ENCODE measurements at places on chromosomes 7 and 10. TPM values are rescaled to one million over a fixed set of nuclear protein-coding genes. Genes with fewer than 3 reads are reported as not detected.

DNA sequence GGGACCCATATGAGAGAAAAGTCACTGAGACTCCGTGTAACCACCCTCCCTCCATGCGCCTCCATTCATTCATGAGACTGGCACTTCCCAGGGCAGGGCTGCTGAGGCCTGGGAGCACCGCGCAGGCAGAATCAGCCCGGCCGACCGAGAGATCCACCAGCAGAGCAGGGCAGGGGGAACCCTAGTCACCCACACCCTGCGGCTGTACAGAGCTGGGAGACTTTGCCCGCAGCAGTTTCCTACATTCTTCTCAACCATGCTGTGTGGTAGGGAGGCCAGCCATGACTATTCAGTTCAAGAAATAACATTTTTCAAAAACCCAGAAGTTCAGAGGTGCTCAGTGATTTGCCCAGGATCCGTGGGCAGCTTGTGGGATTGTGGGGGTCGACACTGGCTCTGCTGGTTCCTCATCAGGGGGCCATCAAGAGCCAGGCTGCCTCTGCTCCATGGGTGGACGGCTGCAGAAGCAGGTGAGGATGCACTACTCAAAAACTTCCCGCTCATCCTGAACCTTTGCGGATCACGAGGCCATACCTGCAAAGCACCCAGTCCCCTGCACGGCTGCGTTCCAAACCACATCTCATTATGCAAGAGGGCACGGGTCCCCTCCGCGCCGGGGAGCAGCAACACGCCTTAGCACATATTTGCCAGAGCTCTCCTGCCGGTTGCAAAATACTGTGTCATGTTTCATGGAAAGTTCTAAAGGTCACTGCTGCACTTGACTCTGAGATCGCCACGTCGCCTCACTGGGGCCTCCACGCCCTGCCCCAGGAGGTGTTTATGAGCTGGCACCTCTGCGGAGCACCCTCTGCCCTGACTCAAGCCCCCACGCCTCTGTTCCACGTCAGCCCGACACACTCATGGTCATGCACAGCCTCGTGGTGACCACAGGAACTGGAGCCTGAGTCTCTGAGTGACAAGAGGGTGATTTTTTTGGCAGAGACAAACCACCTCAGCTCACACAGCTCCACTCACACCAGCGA lies 132.0 kb downstream of the PRKAG2 start:
- no peak for DNase-seq

DNA sequence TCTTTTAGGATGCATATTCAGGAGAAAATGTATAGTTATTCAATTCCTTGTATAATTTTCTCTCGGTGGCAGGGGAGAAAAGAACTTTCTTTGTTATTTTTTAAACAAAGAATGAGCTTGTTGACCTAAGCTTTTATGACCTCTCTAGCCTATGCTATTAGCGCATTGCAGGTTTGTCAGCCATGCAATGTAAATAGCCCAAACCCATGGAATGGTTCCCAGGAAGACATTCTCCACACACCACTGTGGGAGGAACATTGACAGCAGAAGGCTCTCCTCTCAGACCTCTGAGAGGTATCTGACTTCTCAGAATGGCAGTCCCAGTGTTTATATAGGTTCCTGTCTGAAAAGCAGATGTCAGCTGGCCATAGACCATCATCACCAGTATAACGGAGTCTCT lies 19.6 kb upstream of the AGBL3 start:
- DNase-seq, result no peak

GRCh38 chr10:121079226-121079625 lies 228.1 kb downstream of the WDR11 start:
- DNase-seq, result no peak

DNA sequence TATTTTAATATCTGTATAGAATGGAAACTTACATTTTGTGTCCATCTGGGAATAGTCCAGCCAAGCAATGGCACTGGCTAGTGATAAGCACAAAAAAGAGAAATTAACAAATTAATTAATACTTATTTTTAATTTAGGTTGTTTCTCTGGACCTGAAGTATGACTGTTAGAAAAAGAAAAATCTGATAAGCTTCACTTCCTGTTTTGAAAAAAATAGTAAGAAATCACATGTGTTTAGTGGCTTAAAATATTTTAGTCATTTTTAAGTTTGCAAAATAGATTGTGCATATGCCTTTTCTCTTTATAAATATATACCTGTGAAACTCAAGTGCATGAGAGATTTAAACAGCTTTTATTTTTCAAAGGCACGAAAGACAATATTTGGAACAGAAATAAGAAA lies 50.1 kb upstream of the CREB5 start:
- DNase-seq, result no peak

DNA sequence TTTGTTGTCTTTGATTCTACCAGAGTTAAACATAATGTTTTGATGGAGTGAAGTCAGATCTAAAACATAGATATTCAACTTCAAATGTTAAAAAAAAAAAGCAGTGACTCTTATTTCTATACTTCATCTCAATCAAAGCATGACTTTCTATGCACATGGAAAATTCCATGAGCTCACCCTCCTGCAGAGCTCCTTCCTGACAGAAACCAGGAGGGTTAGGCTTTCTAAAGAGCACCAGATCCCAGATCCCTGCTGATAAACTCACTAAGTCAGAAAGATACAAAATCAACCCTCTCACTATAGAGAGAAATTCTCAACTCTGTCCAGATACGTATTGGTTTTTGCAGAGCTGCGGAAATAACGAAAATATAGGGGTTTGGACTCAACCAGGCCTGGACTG lies 122.6 kb downstream of the FAM107B start:
- no peak for DNase-seq

DNA sequence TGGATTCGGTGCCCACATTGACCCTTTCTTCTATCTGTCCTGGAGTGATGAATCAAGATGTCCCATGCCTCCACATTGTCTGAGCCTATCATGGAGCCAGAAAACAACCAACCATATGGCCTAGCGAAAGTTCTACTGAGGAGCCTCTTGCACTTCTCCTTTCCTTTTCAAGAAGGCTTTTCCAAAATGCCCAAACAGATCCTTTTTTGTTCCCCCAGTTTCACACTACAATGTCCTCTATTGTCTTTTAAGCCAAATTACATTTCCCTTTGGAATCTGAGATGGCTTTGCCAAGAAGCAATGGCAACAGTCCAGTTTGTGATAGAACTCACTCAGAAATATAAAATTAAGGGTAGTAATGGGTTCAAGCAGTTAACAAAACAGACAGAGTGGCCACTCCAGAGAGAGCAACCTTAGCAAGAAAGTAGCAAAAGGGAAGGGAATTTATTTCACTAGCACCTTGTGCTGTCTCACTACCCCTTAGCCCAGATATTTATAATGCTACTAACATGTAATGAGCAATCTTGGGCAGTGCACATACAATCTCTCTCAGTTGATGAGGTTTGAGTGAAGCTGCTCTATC lies 194.6 kb upstream of the PDE1C start:
- no peak for DNase-seq

DNA sequence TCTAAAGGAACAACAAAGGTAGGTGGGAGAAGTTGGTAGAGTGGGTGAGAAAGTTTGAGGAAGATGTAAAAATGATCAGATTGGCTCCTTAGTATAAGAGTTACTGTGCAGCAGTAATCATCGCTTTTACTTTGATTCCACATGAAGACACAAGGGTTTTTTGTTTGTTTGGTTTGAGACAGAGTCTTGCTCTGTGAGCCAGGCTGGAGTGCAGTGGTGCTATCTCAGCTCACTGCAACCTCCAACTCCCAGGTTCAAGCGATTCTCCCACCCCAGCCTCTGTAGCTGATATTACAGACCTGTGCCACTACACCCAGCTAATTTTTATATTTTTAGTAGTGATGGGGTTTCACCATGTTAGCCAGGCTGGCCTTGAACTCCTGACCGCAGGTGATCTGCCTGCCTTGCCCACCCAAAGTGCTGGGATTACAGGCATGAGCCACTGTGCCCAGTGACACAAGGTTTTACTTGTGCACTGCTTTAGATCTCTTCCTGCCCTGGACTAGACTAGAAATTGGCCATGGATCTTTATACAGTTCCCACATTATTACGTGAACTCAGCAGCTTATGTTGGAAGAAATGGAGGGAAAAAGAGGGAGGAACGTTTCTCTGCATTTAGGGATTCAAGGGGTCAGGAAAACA lies 10.7 kb downstream of the LUC7L2 start:
- DNase-seq, result no peak

- no peak for DNase-seq
Observed at GRCh38 chr7:92075455-92076158, 58.7 kb downstream of the CYP51A1 start.

GRCh38 chr7:50712252-50713122 lies 70.2 kb downstream of the GRB10 start:
- no peak for DNase-seq

GRCh38 chr7:149864751-149865150 lies 9.0 kb upstream of the ATP6V0E2 start:
- DNase-seq, result no peak

DNA sequence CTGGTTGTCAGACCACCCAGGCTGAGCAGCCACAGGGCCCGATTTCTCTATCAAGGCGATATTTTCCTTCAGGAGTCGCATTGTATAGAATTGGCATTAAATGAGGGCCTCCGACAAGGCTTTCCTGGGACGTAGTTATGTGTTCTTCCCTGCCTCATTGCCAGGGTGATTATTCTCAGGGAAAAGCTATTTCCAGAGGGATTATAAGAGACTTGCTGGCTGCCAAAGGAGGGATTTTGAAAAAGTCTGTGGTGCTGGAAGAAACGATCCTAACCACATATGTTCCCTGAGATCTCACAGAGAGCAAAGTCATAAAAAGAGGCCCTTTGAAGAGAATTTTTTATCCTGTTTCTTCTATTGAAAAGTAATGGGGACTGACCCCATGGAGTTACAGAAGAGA lies 27.7 kb upstream of the SDHAF3 start:
- no peak for DNase-seq

- no peak for DNase-seq
Observed at GRCh38 chr10:98419469-98420261, 4.7 kb upstream of the PYROXD2 start.

- DNase-seq, result no peak
Observed at GRCh38 chr7:31872545-31873370, 185.7 kb downstream of the PPP1R17 start.

DNA sequence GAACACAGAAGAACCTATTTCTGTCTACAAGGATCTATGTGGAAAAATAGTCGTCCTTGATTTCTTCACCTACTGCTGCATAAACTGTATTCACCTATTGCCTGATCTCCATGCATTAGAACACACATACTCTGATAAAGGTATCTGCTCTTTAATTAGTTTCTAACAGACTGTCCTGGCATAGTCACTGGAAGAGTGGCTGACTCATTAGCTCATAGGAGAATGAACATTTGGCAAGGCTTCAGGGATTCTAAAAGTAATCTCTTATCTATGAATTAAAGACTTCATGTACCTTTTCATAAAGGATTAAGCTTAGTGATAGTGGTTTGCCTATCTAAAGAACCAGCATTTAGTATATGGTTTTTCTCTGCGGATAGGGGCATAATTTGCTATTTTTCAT lies 4.1 kb downstream of the NHLRC2 start:
- no peak for DNase-seq

GRCh38 chr10:83736008-83736407 lies 403.3 kb upstream of the GHITM start:
- DNase-seq, result no peak

GRCh38 chr10:58665361-58665760 lies 152.7 kb downstream of the BICC1 start:
- no peak for DNase-seq

- no peak for DNase-seq
Observed at GRCh38 chr10:127300868-127301321, 104.5 kb upstream of the INSYN2A start.

DNA sequence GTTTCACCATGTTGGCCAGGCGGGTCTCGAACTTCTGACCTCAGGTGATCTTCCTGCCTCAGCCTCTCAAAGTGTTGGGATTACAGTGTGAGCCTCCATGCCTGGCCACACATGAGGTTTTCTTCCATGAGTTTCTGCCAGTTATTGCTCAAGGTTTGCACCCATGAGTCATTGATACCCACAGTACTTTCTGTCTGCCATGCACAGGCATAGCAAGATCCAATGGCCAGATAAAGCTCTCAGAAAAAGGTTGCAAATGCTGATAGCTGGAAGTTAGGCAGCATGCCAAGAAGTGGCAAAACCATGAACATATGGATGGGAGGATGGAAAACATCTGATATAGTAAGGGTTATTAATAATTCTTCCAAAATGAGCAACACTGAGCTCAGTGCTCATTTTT lies 298.7 kb upstream of the NRG3 start:
- DNase-seq, result no peak

GRCh38 chr7:35521941-35522340 lies 173.0 kb downstream of the HERPUD2 start:
- DNase-seq, result no peak

- DNase-seq, result no peak
Observed at GRCh38 chr10:73926152-73926764, 15.3 kb downstream of the PLAU start.

DNA sequence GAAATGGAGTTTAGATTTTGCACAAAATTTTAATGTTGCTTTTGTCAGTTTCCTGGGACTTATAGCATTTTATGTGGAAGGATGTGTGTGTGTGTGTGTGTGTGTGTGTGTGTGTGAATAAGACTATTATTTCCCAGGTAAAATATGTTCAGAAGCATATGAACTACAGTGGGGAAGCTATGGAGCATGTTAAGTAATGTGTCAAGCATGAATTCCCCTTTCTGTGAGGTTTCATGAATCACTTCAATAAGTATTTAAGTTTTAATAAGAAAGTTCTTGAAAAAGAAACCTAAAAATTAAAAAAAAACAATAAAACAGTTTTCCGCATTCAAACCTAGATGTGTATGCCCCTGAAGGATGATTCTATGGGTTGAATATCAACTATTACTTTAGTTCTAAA lies 693 bp downstream of the CREB5 start:
- DNase-seq, result no peak

DNA sequence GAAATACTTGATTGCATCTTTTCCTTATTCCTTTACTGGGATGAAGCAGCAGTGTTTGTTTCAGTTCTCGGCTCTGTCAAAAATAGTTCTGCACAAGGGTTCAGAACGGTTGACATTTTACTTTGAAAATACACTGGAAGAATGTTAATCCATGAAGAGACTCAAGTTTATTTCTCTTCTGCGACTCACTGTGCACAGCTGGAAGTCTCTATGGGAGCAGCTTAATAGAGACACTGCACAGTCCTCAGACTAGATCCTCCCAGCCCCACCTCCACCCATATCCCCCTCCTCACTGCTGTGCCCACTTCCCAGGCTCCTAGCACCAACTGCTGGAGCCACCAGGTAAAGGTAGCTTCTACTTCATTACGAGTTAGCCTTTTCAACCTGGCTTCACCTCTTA lies 517.8 kb downstream of the GRID1 start:
- DNase-seq, result no peak

The CPN1 gene
- total RNA-seq, result not detected

The PAPOLB gene
- not detected for total RNA-seq

The IL6 gene
- 0.35 TPM for total RNA-seq

The FGFR2 gene
- total RNA-seq, result not detected

The PHYHIPL gene
- total RNA-seq, result not detected

The GALNT17 gene
- total RNA-seq, result not detected

The PPP1R3A gene
- not detected for total RNA-seq

All from activated CD4-positive, alpha-beta T cell treated with anti-CD3 and anti-CD28 coated beads, Interleukin-2, amount 10 ng/mL, durations not matched to agents 24 days and 14 days (primary cell).